ENCODE measurements at places on chromosomes 6 and 20.

- no peak for DNase-seq
Observed at GRCh38 chr20:13333036-13333435, 112.0 kb downstream of the ISM1 start.

DNA sequence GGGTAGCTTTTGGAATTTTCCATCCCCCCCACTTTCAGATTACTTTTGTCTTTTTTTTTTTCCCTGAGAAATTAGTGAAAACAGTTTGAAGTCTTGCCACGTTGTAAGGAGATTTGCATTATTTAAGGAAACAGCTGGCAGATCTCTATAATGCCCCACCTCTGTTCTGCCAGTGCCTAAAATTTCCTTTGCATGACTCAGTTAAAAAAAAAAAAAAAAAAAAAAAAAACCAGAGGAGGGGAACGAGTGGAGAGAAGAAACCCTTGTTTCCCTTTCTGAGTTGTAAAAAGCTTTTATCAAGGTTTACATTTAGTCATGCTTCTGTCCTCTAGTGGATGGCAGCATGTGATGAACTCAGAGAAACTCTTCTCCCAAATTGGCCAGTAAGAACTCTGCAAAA lies 33.5 kb downstream of the CARMIL1 start:
- DNase-seq = peak; percentile 36

GRCh38 chr6:69816026-69816425 lies 19.2 kb upstream of the LMBRD1 start:
- no peak for DNase-seq

DNA sequence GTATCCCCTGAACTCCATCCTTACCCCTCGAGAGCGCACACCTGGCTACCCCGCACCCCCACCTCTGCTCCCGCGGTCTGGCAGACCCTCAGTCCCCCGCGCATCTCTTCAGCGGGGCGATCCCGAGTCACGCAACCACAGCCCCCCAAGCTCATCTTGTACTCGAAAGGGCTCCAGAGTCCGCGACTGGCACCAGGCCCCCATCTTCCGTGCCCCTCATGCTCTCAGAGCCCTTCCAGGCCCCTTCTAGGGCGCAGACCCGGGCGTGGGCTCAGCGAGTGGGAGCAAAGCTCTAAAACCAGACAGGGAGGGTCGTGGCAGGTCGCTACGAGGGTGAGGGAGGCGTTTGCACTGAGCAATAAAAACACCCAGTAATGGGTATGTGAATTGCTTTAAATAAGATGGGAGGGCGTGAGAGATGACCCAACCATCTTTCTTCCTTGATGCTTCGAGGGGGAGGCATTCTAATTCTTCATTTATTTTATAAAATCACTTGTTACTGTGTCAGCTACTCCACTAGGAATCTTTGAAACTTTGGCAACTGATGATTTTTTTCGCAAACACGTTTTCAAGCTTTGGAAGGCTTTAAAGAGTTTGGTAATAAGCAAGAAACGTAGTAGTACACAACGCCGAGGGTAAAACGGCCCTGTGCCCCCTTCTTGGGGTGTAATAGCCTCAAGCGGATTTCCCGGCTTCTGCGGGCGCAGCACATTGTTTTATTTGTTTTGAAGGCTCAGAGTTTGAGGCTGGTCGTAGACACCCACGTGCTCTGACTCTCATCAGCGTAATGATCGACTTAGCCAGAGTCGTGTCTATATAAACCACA lies 42.6 kb upstream of the SUPT3H start:
- no peak for DNase-seq

- DNase-seq = no peak
Observed at GRCh38 chr6:107419733-107420132, 39.6 kb downstream of the PDSS2 start.

DNA sequence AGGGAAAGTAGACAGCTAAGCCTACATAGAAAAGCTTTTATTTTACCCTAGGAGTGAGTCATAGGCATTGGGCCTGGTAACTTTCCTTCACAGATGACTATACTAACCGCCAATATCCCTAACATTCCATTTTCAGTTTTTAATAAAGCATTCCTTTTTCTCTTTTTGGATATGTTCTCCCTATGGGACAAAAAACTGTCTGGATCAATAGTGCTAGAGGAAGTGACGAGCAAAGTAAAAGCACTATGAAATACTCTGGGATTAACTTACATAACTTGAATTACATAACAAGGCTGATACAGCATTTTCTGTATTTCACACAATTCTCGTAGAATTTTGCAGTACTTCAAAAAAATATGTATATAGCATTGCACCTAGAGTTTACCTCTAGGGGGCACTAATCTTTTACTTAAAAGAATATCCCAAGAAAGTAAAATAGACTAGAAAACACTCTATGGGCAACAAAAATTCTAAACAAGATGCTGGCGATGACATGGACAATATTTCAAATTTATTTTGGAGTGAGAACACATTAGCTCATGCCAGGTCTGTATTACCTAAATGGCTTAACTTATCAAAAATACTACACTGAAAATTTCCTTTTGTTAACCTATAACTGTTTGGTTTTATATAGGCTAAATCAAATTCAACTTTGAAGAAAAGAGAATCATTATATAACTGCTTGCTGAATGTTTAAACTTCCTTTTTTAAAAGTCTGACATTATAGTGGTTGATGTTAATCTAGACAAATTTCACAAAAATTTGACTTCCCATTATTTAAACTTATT lies 66.3 kb upstream of the DST start:
- peak; percentile 52 for DNase-seq

DNA sequence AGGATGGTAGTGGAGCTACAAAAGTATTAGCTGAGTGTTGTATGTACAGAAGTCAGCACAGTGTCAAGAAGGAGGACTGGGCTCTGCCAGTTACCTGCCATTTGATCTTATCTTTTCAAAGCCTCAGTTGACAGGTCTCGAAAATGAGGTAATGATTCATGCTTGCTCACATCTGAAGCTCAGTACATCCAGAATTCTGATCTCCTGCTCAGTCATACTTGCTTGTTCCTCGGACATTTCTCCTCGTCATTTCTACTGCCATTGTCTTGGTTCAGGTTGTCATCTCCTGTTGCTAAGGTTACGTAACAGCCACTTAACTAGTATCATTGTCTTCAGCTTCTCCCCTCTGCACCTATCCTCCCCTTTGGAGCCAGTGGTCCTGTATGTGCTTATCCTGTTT lies 89.5 kb downstream of the SLX4IP start:
- DNase-seq = no peak

GRCh38 chr6:139337001-139337400 lies 37.4 kb downstream of the CITED2 start:
- no peak for DNase-seq

DNA sequence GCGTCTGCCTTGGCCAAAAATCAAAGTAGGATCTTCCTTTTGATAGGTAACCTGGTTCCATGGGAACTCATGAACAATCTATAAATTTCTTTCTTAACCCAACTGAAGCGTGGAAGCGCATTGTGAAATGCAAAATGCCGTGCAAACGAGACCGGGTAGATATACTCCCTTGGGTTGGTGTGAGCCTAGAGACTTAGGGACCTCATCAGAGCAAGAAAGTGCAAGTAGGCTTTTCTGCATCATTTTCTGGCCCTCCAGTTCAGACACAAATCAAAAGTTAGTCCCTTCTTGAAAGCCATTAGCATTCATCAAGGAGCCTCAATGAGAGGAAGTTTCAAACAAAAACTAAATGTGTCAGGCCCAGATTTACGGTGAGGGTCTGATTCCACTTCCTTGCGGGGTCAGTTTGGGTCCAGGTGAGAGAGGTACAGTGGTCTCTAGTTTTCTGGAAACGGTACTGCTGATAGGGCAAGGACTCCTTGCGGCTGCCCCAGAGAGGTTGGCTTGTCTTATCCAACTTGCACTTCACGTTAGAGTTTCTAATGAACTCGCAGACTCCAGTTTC lies 5.3 kb upstream of the ZNF184 start:
- no peak for DNase-seq

DNA sequence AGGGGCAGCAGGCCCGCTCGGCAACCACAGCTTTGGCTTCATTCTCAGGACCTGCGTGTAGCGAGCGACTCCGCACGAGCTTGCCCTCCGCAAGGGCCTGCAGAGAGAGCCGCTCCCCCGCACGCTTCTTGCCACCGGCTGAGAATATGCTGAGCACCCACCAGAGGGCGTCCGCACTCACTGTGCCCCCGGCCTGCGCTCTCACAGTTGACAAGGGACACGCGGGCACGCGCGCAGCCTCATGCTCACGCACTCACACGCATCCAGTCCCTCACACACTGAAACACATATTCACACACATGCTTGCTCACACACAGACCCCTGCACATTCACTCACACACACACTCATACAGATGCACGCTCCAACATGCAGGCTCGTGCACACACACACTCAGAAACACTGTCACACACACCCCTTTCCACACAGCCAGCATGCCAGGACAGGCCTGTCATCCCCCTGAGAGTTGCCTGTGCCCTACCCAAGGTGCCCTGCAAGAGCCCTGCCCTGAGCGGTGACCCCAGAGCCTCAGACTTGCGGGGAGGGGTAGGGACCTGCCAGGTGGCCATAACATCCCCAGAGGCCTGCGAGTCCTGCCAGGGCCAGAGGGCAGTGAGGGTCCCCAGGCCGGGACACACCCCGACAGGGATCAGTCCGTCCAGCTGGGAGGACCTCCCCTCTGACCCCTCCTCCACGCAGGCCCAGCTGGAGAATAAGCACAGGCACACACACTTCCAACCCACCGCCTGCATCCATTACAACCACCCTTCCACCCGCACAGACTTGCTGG lies 174.1 kb downstream of the BMP7 start:
- DNase-seq = peak; percentile 95

DNA sequence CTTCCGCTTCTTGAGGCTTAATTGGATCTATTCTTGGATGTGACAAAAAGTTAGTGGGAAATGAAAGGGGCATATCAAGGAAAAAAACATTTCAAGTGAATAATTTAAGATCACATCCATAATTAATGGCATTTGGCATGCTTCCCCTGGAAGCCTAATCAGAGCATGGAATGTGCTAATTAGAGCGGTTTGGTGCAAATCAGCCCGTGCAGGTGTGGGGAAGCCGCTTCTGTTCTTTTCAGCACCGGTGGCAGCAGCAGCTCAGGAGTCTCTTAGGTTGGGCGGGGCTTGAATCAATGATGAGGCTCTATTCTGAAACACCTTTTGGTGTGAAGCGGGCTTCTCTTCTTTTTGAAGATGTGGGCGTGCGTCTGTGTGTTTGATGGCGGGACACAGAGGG lies 301.2 kb downstream of the LRFN2 start:
- no peak for DNase-seq

DNA sequence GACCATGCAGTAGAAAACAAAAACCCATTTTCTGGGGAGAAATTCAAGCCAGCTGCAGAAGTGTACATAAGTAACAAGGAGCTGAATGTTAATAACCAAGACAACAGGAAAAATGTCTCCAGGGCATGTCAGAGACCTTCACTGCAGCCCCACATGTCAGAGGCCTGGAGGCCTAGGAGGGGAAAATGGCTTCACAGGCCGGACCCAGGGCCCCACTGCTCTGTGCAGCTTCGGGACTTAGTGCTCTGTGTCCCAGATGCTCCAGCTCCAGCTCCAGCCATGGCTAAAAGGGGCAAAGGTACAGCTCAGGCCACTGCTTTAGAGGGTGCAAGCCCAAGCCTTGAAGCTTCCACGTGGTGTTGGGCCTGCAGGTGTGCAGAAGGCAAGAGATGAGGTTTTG lies 43.6 kb downstream of the HACE1 start:
- DNase-seq = no peak

DNA sequence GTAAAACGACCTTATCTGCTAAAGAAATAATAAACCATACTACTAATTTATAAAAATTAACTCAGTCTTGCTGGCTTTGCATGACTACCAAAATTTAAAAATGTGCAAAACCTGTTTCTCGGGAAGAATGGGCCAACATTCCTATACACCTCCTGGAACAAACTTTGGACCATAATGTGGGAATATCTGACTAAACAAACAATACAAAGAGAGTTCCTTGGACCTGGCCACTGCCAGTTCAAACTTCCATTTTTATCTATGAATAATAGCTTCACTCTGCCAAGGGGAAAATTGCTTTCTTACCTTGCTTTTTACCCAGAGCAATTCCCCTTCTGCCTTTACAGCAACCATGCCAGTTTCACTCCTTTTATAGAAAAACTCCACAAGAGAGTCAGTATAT lies 38.7 kb upstream of the POU5F1 start:
- no peak for DNase-seq

DNA sequence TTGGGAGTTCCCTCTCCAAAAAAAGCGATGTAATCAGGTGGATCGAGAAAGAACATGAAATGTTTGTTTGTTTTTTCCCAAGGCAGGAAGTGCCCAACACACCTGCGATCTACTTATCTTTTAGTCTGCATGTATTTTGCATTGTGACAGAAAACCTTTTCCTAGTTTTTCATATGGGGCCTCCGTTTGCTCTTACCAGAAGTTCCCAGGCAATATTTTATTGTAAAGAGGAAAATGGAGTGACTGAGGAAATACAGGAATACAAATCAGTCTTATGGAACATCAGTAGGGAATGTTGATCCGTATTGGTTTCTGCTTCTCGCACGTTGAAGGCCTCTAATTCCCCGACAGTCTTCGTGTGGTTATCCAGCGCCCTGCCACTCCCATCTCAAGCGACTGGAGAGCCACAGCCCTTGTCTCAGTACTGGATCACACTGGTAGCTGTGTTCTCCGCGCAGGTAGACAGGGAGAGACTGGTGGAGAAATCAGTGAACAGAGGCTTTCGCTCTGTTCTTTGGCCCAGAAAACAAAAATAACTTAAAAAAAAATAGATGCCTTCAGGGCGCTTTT lies 107.4 kb downstream of the TRIM27 start:
- DNase-seq = no peak

DNA sequence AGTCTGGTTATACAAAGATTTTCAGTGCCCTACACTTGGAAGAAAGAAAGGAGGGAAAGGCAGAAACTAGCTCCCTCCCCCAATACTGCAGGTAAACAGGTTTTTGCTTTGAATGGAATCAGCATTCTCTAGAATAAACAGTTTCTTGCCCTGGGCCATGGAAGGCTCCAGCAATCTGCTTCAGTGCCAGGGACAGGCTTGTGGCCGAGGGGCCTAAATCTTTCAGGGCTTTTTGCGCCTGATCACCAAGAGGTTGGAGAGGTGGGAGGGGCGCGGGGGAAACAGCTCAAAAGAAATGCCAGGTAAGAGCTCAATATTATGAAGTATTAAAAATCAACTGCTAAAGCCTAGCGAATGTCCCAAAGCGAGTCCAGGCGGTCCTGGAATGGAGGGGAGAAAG lies 23.8 kb downstream of the TFAP2B start:
- no peak for DNase-seq

DNA sequence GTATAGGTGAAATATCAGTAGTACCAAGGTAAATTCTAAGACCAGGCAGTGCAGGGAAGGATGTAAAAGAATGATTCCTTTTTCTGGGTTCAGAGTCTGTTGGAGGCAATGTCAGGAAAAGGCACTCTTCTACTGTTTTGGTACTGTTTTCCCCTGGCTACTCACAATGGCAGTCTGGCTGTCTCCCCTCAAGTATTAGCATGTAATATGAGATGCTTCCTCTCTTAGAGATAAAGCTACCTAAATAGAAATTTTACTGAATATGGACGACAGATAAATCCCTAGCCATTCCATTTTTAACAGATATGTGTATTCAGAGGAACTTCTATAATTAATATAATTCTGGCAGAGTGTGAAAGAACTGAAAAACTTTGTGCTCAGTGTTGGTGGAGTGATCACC lies 3.5 kb downstream of the RNF8 start:
- no peak for DNase-seq

Data from HTR-8/SVneo (cell line).